Large intestine (tissue), 12 donors: ENCODE measurements at places on chromosomes 16 and 17. TPM values are rescaled to one million over a fixed set of nuclear protein-coding genes. Genes with fewer than 3 reads are reported as not detected.

GRCh38 chr16:3020604-3021448 is 658 bp downstream of the TNFRSF12A start:
- peak; percentile 70 for DNase-seq

- peak; percentile 20 for DNase-seq
Observed at GRCh38 chr17:36705874-36706731, 104.7 kb downstream of the MRM1 start.

DNA sequence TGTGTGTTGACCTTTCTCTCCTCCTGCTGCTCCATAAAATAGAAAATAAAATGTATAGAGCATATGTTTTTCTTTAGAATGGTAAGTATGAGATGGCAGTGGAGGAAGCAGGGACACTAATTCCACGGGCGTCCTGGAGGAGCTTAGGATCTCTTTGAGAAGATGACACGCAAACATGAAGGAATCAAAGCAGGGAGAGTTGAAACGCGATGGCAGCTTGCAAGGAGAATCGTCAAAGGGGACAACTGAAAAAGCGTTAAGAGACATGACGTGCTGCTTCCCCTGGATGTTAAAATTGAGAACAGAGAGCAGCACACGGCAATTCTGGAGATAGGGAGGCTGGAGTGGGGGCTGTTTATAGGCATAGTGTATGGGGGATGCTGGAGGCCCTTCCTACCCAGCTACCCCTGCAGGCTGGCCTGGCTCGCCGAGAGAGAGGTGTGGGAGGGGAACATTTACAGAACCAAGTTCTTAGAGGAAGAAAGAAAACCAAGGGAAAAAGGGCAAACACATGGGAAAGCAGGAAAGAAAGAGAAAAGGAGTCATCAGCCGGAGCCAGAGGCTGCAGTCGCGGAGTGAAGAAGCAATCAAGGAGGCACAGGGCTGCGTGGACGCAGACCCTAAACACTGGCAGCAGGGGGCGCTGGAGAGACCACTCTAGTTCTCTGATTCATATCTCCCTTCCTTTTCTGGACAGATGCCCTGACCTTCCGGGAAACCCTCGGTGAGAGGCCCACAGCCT is 55.8 kb downstream of the MYH13 start:
- peak; percentile 43 for DNase-seq

- DNase-seq = peak; percentile 32
Observed at GRCh38 chr16:29729116-29729521, 16.7 kb downstream of the C16orf54 start.

CEP295NL gene
- 0.24 TPM for polyA plus RNA-seq

DNA sequence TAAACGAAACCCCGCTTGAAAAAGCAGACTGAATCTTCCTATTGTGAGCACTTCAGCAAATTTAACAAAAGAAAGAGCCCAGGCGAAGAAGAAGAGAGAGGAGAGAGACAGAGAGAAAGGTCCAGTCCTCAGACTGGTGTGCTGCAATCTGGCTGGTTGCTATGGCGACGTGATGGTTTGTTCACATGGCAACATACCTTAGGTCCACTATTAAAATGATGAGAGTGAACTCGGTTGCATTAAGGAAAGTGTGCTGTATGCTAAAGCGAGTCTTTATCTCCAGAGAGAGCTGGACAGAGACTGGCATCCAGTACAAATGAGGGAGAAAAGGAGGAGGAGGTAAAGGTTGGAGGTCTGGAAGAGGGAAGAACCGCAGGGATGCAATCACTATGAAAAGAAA is 271.8 kb upstream of the ZFHX3 start:
- DNase-seq = no peak

DNA sequence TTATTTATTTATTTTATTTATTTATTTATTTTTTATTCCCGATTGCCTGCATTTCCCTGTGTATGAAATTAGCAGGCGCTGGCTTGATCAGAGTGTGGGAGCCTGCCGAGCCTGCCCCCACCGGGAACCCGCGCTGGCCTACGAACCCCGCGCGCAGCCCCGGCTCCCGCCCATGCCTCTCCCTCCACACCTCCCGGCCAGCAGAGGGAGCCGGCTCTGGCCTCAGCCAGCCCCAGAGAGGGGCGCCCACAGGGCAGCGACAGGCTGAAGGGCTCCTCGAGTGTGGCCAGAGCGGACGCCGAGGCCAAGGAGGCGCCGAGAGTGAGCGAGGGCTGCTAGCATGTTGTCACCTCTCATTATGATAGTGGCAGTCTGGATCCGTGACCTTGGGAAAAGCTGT is 13.0 kb upstream of the RBL2 start:
- DNase-seq = no peak

GRCh38 chr17:62870030-62870541 is 62.0 kb upstream of the MARCHF10 start:
- DNase-seq = peak; percentile 18

C16orf92 gene
- polyA plus RNA-seq = not detected

GPR142 gene
- 0.97 TPM for polyA plus RNA-seq

DNA sequence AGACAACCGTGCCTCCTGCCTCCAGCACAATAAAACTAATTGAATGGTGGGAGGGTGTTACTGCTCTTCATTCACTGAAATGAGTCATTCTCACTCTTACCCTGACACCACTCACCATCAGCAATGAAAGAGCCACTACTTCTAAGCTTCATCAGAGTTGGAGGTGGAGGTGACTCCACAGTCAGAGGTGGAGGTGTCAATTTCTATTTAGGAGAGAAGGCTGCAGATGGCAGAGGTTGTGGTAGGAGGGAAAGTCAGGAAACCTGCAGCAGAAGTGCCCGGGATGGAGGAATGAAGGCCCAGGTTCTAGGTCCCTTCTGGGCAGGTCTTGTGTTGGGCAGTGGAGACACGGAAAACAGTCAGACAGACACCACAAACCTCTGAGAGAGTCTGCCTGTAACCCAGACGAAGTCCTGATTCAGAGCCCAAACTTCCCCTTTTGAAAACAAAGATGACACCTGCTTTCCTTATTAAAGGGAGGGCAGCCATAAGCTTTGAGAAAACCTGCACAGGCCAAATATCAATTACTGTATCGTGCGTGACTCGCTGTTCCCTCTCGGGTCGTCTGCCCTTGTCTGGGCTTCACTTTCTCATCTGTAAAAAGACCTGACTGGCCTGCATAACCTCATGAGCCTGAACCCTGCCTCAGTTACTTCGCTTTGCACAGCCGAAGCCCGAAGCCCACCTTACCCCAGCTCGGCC is 668 bp downstream of the ATPAF2 start:
- no peak for DNase-seq

MYCBPAP gene
- polyA plus RNA-seq = 1.8 TPM

DNA sequence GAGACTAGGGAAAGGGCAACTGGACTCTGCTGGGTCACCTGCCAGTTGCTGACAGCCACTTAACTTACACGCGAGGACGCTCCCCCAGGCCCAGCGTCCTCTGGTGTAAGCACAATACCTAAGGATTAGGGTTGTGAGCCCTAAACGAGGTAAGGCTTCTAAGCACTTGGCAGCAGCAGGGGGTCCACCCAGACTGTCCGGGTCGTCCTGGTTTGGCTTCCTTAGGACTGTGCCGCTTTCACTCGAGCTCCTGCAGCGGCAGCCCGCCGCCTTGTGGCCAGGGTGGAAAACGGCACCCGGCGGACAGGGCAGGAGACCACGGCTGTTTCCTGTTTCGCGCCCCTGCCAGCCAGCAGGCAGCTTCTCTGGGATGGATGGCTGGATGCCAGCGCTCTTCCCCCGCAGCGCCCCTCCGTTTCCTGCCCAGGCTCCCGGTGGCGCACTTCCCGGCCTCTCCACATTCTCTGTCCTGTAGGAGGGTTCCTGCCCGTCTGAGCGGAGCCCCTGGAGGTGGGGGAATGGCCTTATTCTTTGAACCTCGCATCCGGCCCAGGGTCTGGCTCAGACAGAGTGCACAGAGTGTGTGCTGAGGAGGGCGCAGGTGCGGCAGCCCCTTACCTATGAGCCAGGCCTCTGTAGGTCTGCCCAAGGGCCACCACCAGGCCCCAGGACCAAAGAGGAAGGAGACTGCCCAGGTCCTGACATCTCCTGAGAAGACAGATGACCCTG is 47.0 kb upstream of the AMZ2 start:
- DNase-seq = peak; percentile 52

- peak; percentile 65 for DNase-seq
Observed at GRCh38 chr17:68600931-68601564, at the start of gene FAM20A. FAM20A (minus strand) TSS chr17:68601367; CDS start chr17:68600666, 701 bp downstream.

DNA sequence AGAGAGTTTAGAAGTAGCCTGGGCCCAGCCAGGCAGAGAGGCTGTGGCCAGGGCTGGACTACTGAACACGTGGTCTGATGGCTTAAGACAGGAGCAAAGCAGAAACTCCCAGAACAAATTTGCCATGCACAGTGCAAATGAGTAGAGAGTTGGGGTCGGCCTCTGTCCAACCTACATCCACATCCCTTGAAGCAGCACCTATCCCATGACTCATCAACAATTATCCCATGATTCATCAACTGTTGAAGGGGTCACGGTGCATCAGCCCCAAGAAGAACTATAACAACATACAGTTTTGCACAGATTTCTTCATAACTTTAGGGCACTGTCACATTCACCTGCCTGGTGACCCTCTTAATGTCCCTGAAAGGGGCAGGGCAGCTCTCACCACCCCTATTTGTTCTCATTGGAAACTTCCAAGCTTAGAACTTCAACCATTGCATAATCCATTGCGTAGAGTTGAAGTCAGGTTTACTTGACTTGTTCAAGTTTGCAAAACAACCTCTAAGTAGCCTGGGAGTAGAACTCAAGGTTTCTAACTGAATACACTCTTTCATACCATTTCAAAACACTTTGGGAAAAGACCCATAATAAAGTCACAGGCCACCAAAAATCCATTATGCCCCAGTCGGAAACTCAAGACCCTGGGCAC is 235.2 kb upstream of the CDH5 start:
- no peak for DNase-seq

CA7 gene
- 12.1 TPM for polyA plus RNA-seq

DNA sequence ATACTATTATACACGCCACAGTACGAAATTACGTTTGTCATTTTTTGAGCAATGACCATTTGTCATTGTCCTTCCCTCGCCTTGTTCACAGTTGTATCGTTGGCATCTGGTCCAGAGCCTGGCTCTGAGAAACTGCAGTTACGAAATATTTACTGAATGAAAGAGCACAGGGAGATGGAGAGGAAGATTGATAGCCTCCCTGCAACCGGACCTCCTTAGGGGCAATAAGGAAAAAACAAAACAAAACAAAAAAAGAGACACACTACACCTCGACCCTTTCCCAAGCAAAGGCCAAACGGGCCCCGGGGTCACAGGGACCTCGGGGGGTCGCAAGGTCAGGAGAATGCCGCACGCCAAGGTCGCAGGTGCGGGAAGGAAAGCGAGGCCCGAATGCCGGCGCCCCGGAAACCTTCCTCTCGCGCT is 857 bp downstream of the GOT2 start:
- peak; percentile 48 for DNase-seq

GRCh38 chr17:77266213-77266612 is 125.4 kb downstream of the SEC14L1 start:
- DNase-seq = no peak

DNA sequence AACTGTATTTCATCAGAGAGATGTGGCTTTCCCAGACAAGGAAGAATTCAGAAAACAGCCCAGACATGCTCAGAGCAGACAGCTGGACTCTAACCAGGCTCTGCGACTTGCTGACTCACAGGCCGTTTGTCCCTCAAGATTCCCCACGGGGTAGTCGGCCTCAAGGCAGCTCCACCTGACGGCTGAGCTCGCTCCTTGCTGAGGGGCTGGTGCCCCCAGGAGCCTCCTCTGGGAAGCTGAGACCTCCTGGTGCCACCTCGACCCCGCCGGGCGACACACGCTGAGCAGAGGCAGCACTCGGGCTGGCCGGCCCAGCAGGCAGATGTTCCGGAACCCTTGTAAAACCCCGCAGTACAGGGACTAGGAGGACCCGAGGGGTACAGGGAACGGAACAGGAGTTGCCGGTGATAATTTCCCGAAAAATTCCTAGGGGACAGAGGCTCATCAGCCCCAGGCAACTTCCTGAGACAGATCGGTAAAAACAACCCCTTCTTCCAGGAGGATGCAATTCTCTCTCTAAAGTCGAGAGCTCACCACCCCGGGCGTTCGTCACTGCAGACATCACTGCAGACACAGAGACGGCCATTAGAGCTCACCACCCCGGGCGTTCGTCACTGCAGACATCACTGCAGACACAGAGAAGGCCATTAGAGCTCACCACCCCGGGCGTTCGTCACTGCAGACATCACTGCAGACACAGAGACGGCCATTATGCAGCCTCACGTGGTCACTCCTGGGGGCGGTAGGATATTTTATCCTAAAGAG is 19.9 kb downstream of the RPH3AL start:
- DNase-seq = no peak

NATD1 gene
- polyA plus RNA-seq = 6.9 TPM

GRCh38 chr17:18040261-18040858 is 1.2 kb downstream of the GID4 start:
- DNase-seq = no peak

ITGB3 gene
- polyA plus RNA-seq = 5.6 TPM

DNA sequence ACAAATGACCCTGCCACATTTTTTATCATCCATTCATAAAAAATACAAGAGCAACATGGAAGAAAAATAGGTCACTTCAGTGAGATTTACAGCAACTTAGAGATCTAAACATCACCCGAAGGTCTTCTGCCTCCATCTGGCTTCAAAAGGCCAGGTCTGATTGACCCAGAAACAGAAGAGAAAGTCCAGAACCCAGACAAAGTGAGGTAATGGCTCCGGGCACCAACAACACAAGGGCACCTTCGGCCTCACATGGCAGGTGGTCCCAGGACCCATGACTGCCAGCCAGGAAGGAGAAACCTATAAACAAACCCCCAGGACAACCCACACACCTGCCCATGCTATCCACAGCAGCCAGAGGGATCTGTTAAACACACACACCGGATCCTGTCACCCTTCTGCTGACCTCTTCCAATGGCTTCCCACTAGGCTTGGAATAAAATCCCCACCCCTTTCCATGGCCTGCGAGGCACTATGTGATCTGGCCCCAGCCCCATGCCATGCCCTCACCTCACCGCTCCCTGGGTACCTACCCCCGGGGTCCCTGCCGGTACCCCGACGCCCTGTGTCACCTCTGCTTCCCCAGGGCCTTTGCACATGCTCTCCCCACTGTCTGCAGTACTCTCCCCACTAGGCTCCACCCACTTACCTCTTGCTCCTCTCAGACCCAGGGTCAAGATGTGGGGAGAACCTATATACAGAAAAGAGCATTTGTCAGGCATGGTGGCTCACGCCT is 149.1 kb downstream of the ZNF423 start:
- no peak for DNase-seq

DNA sequence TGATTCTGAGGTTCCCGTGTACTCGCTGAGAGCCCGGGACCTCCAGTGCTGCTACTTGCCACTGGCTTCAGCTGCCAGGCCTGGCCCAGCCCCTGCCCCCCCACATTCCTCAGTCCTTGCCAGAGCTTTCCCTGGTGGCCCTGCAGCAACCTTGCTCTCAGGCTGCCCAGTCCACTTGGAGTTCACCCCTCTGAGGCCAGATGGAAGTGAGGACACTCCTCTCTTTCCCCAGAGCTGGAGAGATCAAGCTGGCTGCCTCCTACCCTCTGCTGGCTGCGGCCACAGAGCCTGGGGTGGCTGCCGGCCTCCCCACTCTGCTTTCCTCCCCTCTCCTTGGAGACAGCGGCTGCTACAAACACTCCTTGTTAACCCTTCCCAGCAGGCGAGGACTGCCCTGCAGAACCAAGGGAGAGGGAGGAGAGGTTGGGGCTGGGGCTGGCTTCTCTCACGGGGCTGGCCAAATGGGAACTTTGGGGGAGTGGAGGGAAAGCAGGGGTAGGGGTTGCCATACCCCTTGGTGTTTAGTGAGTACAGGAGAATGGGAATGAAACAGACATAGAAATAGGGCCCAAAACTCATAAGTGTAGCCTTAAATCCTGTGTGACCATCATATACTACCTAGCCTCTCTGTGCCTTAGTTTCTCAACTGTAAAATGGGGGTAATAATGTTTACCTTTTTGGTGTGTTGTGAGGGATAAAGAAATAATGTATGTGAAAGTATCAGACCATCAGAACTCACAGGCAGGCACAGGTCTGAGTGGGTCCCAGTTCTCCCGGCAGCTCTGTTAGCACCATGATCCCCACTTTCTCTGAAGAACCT is at the start of gene GAS2L2:
TSS of gene GAS2L2 (minus strand) at position 295 of the 820 bp plus-strand sequence. CDS start 389 bp downstream, outside the sequence.
- no peak for DNase-seq

CA5A gene
- polyA plus RNA-seq = 0.03 TPM
